ENCODE measurements at places on chromosomes 1 and 21.

- DNase-seq = no peak
Measured at GRCh38 chr1:183611021-183611420, 20.8 kb upstream of the NCF2 start.

GRCh38 chr1:17485281-17485680 lies 45.8 kb upstream of the RCC2 start:
- no peak for DNase-seq

GRCh38 chr21:16437586-16437985 lies 707.8 kb downstream of the USP25 start:
- no peak for DNase-seq

DNA sequence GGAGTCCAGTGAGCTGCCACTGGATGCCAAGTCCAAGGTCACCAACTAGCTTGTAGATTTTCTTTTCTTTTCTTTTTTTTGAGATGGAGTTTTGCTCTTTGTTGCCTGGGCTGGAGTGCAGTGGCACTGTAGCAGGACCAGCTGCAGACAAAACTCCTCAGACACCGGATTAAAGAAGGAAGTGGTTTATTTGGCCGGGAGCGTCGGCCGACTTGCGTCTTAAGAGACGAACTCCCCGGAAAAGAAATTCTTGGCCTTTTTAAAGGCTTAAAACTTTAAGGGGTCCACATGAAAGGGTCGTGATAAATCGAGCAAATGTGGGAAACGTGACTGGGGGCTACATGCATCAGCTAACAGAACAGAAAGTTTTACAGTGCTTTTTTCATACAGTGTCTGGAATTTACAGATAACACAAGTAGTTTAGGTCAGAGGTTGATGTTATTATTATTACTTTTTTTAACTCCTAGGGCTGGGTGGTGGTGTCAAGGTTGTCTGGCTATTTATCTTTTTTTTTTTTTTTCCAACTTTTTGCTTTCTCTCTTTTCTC lies 36.4 kb upstream of the CFAP126 start:
- peak; percentile 79 for DNase-seq

DNA sequence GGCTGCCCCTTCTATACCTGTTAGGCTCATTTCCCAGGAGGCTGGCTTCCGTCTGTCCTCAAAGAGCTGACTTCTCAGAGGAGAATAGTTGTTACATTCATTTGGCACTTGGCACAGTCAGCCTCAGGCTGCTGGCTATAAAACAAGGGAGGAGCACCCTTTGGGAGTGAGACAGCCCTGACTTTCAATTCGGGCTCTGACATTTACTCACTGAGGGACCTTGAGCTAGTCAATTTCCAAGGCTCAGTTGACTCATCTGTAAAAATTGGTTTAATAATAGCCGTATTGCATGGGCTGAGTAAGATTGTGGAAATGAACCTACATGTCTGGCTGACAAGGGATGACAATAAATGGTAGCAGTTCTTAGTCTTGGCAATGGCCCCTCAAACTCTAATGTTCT lies 13.7 kb downstream of the ALX3 start:
- DNase-seq = no peak

DNA sequence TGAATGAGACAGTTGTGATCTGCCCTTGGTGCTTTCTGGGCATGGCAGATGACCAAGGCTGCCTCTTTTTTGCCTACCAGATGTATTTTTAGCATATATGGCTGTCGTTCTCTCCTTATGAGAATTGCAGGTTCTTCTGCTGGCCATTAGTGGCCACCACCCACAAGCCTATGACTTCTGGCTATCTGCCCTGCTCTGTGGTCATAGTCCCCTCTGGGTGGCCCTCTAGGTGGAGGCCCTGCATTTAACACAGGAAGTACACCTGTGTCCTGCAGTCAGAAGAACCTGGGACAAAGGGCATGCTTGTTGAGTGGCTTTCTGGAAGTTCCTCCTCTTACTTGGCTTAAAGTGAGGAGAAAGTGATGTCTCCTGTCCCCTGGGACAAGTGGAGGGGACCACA lies 6.5 kb downstream of the FCAMR start:
- DNase-seq = no peak

DNA sequence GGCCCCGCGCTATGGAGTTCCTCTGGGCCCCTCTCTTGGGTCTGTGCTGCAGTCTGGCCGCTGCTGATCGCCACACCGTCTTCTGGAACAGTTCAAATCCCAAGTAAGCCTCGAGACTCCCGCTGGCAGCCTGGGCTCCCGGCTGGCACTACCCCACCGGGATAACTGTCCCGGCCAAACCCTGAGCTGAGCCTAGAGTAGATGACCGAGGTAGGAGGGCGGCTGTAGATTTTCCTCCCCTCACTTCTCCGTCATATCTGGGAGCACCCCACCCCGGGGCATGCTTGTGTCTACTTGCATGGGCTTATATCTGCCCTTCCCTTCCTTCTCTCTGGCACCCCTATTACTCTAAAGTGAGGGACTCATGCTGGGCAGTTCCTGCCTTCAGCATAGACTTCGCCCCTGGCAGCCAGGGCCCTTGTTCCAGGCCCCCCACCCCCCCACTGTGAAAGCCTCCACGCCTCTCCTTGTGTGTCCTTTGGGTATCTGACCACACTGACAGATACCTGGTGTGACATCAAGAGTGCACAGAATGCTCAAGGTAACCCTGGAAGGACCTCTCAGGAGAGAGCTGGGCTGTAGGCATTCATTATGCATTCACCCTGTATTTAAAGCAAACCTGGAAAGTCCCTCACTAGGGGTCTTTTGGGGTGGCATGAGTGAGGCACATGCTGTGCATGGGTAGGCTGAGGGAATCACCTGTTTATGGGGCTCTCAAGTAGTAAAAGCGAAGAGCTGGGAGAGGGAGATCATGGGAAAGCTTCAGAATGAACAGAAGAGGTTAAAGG lies 485 bp downstream of the EFNA1 start:
- no peak for DNase-seq

GRCh38 chr1:90708236-90708786 lies 8.8 kb downstream of the BARHL2 start:
- DNase-seq = no peak

GRCh38 chr1:53811414-53811851 lies 26.7 kb downstream of the NDC1 start:
- DNase-seq = peak; percentile 7

GRCh38 chr1:230403442-230403841 lies 22.7 kb downstream of the PGBD5 start:
- no peak for DNase-seq

- DNase-seq = no peak
Measured at GRCh38 chr1:116824631-116825206, 70.5 kb downstream of the CD2 start.

DNA sequence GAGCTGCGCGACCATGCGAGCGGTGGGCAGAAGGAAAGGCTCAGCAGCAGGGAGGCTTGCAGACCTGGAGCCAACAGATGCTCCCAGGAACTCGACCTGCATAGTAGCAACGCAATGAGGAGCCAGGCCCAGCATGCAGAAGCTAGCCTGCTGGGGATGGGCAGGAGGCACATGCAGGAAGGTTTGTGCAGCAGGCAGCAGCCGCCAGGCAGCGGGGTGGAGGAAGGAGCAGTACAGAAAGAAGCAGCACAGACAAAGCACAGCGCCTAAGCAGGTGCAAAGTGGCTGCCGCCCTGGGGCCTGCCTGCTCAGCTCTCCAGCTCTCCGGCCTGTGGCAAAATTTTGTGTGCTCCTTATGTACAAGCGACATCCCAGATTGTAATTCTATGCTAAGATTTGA lies 213.5 kb upstream of the MAP1LC3C start:
- DNase-seq = no peak
